Germinal center (tissue), 1 donor: ENCODE measurements at places on chromosomes 16 and 17.
A peak's percentile ranks its signal among the peaks of the same experiment; 100 is the strongest.

DNA sequence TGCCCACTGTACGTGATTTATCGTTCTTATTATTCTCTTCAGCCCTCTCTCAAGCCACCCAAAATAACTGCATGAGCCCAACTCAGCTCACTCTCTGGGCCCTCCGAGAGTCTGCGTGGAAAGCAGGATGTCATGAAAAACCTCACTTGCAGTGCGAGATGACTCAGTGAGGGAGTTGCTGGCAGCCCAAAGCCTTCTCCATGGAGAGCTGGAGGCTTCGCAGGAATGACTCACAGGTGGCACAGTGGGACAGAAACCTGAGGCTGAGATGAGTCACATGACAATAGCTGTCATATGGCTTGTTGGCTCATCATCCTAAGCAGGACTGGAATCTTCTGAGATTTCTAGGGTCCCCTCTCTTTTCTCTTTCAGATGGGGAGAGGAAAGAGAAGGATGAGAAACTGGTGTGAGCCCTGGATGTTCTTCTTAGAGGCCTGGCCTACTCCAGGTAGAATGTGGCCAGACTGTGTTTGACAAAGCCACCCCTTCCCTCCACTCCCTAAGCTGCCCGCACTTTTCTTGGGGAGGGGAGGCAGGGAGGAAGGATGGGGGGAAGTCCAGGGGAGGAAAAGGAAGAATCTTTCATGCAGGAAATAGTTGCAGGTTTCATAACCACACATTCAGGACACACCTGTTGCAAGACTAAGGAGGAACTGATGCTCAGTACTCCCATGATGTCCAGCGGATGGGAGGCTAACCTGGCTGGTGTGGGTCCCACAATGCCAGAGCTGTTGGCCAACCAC lies 160.6 kb upstream of the RPL38 start:
- peak; percentile 5 for DNase-seq

DNA sequence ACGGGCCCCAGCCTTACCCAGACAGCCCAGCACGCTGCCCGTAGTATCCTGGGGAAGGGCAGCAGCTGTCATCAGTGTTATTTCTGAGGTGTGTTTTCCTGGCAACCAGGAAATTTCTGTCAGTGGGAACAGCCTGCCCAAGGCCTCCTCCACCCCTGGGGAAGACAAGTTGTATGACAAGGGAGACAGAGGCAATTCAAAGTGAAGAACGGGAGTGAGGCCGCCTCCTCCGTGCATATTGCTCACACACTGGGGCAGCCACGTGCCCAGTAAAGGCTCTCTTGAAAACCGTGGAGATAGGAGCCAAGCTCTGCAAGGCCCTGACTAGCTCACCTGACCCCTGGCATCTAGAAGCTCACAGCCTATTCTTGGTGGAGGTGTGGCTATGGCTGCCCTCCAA lies 57.6 kb downstream of the RAI1 start:
- no peak for DNase-seq

DNA sequence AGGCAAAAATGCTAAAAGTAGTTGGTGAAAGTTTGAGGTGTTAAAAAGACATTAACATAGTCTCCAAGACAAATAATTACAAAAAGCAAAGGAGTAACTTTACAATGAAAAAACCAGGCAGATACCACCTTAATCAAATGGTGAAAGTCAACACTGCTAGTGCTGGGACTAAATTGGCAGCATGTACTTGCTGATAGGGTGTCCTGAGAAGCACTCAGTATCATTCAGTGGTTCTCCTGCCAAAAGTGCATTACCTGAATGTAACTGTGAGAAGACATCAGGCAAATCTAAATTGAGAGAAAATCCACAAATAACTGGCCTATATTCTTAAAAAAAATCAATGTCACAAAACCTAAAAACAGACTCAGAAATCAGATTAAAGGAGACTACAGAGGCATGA lies 8.0 kb downstream of the KIAA0753 start:
- DNase-seq: no peak

DNA sequence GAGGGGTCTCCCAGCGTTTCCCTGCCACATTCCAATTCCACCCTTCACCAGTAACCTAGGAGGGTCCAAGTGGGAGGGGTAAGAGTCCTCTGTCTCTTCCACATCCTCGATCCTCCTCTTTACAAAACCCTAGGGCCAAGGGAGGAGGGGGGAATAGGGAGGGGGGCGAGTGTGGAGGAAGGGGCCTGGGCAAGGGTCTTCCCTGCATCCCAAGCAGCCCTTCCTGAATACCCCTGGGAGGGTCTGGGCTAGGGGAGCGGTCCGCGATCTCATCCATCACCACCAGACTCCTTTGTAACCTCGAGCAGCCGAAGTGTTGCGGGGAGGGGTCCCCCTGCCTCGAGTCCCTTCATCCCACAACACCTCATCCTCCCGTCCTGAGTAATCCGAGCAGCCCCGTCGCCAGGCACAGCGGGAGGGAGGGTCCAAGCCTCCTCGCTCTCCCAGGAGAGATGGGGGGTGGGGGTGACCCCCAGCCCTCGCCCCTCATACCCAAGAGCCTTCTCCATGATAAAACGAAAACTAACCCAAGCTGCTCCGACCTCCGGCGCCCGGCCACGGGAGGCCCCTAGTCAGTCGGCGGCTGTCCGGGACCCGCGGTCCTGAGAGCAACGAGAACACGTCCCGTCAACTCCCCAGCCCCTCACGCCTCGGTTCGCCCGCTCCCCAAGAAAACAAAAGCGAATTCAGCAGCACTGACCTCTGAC lies 502 bp downstream of the SMPD3 start:
- DNase-seq: no peak

- DNase-seq: no peak
Observed at GRCh38 chr17:43573579-43574321, 27.6 kb upstream of the ETV4 start.

GRCh38 chr16:7938175-7938574 lies 605.5 kb downstream of the RBFOX1 start:
- no peak for DNase-seq

DNA sequence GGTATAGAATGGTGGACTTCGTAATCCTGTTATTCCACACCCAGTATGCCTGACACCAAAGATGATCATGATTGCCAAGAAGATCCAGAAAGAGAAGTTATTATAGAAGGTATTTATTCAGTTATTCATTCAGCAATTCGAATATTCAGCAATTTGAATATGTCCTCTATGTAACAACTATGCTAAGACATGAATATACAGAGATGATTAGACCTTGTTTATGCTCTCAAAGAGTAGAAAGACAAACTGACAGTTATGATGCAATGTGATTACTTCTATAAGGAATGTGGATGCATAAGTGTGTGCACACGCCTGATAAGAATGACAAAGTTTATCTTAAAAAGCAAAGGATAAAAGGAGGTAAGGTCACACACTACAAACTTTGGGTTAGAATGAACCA lies 218.1 kb downstream of the CDH11 start:
- DNase-seq: no peak

DNA sequence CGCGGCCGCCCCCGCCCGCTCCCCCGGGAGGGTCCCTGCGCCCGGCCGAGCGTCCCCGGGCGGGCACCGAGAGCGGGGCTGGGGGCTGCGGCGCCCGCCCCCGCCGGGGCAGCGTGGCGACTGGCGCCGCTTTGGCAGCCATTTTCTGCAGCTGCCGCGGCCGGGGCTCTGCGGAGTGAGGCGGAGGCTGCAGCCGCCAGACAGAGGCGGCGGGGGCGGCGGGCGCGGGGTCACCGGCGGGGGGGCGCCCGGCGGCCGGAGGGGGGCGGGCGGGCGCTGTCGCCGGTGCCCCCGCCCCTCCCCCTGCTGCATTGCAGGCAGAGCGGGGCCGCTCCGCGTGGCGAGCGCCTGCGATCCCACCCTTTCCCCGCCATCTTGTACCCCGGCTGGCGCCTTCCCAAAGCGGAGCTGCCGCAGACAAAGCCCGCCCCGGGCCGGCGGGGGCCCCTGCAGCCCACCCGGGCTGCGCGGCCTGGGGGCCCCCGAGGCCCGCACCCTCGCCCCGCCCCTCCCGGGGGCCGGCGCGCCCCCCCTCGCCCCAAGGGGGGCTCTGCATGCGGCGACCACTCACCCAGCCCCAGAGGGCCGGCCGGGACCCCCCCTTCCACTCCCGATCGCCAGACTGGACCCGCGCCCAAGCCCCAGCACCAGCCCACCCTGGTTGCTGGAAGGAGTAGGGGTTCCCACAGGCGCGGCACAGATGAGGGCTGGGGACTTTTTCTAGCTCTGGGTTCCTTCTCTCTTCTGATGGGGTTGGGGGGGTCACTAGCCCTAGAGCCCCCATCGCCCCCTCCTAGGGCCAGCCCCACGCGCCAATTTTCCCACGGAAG lies 16.6 kb upstream of the CBX8 start:
- DNase-seq: no peak

DNA sequence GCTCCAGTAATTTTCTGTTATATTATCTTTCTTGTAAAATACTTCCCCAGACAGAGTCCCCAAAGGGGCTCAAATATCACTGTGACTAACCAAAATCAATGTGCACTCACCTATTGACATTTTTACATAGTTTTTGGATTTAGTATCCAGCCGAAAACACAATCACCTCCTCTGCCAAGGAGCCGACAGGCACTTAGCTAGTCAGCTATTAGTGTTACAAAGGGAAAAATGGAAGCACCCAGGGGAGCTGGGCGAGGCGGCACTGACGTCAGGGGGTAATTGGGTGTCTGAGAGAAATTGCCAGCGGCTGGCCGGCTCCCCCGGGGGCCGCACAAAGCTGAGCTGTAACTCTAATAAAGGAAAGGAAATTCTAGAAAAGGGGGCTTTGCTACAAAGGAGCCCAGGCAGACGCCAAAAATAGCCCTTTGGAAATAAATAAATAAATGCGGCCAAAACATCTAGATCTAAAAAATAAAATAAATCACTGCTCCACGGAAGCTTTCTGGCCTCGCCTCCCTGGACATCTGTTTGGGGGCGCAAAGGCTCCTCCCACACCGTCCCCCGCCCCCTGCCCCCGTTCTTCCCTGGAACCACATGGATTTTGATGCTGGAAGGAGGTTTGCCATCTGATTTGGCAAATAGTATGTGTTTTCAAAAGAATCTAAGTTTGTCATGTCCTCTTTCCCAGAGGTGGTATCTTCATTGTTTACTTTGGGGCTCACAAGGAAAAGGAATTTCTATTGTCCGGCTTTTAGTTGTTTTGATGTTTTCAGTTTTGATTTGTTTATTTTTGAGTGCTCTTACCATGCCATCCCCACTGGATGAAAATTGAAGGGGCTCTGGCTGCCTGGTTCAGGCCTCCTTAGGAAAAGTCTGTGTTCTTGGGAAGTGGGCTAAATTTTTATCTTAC lies 156.7 kb downstream of the ZNF423 start:
- no peak for DNase-seq

DNA sequence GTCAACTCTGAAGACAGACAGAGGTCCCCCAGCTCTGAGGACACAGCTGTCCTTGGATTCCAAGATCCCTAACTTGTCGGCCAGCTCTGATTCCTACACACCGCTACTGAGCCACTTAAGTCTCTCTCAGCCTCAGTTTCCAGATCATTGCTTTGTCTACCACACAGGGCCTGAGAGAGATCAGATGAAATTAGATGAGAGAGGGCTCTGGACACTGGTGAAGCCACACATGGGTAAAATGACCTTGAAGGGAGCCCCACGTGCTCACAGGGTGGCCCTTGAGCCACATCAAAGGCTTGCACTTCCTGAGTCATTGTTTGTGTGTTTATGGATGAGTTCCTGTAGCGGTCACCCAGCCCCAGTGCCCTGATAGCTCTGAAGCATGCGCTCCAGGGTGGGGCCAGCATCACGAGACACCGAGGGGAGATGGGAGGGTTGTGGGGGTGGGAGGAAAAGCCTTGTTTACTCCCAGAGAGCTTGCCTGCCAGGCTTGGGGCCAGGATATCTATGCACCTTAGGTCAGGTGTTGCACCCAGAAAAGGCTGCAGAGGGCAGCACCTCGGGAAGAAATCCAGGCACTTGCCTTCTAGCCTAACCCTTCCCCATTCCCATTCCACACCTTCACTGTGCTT lies 32.7 kb upstream of the SLC6A2 start:
- DNase-seq: no peak

GRCh38 chr17:49616086-49616485 lies 40.4 kb downstream of the NXPH3 start:
- no peak for DNase-seq

GRCh38 chr16:1790611-1791255 lies 2.8 kb downstream of the IGFALS start:
- no peak for DNase-seq

DNA sequence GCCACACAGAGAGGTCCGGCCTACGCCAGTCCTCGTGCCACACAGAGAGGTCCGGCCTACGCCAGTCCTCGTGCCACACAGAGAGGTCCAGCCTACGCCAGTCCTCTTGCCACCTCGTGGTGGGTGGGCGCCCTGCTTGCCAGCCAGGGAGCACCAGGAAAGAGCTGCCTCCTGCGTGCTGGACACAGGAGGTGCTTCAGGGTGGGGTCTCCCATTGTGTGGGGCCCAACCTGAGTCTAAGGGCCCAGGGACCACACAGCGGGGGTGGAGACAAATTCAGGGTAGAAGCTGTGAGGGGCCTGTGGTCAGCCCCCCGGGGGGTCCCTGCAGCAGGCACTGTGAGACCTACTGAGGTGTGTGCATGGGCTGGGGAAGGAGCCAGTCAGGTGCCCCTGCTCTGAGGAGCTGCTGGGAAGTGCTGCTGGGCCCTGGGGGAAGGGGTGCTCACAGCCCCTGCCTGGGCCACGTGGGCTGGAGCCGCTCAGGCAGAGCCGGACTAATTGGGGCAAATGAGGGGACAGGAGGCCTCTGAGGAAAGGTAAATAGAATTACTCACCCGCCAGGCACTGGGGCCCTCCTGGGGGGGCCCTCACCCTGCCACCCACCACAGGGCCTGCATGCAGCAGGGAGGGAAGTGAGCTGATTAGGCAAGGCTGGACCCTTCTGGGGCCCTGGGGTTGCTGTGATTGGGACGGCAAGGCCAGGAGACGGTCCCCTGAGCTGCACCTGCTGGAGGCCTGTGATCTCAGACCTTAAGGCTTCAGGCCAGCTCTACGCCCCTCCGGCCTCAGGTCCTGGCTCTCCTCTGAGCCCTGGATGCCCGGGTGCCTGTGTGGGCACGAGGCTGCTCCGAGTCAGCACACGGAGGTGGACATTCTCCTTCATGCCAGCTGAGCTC lies 11.0 kb downstream of the GCGR start:
- DNase-seq: no peak

DNA sequence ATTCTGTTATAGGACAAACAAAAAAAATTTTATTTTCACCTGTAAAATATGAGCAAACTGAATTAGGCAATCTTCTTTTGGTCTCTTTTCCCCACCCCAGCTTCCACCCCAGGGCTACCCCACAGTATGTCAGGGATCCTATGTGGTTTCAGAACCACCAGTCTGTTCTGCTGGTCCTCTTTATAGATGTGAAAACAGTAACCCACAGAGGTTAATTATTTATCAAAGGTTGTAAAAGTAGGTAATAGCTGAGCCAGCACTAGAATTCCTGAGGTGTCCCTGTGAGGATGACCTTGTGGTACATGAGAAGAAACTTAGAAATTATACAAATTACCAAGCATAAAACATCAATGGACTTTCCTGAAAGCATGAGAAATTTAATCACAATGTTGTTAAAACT lies 428.7 kb downstream of the CNTNAP4 start:
- no peak for DNase-seq

DNA sequence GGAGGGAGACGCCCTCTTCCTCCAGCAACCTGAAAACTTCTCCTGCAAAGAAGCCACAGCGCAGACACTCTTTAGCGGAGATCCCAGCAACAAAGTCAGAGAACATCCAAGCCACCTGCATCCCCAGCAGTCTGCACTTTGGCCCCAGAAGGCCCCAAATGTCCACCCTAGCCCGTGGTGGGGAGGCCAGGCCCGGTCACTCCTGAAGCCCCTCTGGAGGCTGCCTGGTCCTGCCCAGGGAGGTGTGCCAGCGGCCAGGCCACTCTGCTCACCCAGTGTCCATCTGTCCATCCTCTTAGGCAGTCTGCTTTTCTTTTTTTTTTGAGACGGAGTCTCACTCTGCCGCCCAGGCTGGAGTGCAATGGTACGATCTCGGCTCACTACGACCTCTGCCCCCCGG lies 5.4 kb downstream of the HAGHL start:
- no peak for DNase-seq

GRCh38 chr16:88504489-88505404 lies 51.7 kb downstream of the ZFPM1 start:
- no peak for DNase-seq
